ENCODE measurements at places on chromosomes 4 and X.

DNA sequence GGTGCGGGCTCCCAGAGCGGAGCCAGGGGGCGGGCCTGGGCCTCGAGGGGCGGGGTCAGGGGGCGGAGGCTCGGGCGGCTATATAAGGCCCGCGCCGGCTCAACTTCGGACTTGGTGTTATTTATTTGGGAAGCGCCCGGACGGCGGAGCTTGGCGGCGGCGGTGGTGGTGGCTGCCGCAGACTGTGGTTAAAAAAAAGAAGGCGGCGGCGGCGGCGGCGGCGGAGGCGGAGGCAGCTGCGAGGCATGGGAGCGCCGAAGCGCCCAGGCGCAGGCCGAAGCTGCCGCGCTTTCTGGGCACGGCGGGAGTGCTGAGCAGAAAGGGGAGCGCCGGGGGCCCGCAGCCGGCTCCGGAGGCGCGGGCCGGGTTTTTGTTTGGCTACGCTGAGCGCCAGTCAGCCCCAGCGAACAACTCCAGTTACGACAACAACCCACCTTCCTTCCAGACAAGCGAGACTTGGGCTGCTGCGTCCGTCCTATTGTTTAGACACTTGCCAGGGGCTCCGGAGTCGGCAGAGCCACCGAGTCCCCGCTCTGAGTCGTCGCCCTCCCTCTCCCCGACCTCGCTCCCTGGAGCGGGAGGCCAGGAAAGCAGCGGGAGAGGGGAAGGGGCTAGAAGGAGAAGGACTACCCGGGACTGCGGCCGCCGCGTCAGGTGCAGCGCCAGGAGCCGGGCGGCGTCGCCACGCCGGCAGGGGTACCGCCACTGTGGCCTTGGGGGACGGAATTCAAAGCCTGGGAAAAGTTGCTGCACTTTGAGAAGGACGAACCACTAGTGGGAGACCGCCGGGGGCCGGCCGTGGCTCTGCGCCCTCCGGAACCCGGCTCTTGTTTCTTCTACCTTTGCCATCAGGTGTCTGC is at the start of gene SLIT2:
TSS of gene SLIT2 (plus strand) at position 110 of the 860 bp plus-strand sequence. CDS start 1,911 bp downstream, outside the sequence.
- DNase-seq, result peak; percentile 62

GRCh38 chr4:87058356-87059073 is 123.7 kb downstream of the AFF1 start:
- DNase-seq, result no peak

DNA sequence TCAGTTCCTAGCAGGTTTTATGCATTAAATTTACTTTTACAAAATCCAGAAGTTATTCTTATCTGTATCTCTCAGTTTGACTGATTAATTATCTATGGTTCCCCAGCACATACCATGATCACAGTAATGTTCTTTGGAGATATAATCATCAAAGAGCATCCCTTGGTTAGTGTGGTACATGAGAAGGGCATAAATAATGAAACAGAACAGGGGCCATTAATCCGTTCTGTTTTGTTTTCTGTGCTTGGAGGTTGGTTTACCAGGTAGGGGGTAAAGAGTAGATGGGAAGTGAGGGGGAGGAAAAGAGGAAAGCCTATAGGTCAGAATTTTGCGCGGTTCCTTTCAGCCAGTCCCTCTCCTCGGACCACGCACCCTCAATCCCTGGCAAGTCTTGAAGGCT is 718.7 kb upstream of the TENM3 start:
- DNase-seq, result no peak

DNA sequence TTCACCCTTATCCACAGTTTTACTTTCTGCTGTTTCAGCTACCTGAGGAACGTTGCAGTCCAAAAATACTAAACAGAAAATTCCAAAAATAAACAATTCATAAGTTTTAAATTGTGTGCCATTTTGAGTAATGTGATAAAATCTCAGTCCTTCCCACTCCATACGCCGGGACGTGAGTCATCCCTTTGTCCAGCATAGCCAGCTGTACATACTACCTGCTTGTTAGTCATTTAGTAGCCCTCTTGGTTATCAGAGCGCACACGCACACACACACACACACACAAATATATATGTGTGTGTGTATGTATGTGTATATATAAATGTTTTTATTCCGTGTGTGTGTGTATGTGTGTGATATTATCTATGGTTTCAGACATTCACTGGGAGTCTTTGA is 4.8 kb upstream of the CCSER1 start:
- no peak for DNase-seq

- peak; percentile 1 for DNase-seq
These were observed 340.8 kb downstream of the ADGRL3 start for GRCh38 chr4:61540944-61541343.

DNA sequence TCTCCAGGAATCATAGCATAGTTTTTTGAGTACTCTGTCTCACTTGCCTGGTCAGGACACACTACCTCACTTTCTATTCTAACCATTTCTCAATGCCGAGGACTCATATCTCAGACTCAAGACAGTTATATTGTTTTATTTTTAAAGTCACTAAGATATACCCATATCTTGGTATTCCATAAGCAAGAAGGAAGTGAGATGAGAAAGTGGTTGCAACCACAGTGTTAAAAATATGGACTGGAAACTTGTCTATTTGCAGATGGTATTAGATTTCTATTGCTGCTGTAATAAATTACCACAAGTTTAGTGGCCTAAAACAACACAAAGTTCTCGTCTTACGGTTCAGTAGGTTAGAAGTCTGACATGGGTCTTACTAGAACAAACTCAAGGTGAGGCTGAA is 344.8 kb upstream of the MAGEB2 start:
- no peak for DNase-seq
